ENCODE measurements at places on chromosomes 4 and X.

DNA sequence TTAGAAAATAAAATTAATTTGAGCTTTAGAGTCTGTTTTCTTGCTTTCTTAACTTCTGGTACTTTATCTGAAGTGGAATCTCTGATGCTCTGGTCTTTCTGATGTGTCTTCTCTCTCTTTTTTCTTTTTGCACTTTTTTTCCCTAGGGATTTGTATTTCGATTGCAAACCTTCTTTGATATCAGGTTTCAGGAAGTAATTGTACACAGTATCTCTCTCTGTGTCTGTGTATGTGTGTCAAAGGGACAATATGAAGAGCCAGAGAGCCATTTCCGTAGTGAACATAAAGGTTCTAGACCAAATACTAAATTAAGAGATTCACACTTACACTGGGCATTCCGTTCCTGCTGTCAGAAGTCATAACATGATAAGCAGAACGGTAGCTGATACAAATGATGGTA is 325.0 kb downstream of the PCDH7 start:
- DNase-seq = no peak

- no peak for DNase-seq
Observed at GRCh38 chr4:8747467-8748235, 124.0 kb downstream of the HMX1 start.

- DNase-seq = no peak
Observed at GRCh38 chr4:37584493-37585060, 101.6 kb downstream of the RELL1 start.

GRCh38 chr4:20982544-20982943 is 282.3 kb downstream of the PACRGL start:
- no peak for DNase-seq

- DNase-seq = no peak
Observed at GRCh38 chr4:163167333-163167626, 590 bp upstream of the NAF1 start.

- no peak for DNase-seq
Observed at GRCh38 chrX:14030174-14030530, 460 bp upstream of the GEMIN8 start.

DNA sequence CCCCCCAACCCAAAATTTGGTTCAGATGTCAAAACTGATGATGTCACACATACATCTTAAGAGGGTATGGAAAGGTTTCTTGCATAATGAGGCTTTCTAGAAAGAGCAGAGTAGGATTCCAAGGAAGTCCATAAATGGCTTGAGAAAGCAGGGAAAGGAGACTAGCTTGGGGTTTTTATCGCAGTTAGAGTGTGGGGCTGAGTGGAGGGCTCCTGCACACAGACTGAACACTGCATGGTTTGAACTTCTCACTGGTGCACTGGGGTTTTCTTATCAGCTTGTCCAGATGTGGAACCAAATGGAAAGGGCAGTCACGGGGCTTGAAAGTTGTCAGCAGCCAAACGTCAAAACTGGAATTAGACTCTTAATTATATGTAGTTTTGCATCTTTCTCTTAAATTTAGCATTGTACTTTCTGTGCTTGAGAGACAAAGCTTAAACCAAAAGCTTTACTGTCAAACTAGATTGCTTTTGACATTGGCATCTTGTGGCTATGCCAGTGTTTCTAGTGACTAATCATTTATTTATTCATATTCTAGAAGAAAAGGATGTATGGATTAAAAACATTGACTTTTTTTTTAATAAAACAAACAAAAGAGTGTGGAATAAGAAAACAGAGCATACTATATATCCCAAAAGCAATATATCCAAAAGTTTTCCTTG is 78.3 kb upstream of the STIM2 start:
- no peak for DNase-seq

DNA sequence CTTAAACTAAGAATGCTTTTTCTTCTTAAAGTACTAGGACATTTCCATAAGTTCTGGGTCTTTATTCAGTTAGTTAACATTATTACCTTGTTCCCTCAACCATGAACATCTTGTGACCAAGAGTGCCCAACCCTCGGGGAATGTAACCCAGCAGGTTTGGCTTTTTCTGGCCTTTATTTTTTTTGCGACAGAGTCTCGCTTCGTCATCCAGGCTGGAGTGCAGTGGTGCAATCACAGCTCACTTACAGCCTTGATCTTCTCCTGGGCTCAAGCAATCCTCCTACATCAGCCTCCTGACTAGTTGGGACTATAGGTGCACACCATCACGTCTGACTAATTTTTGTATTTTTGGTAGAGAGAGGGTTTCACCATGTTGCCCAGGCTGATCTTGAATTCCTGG is 65.1 kb downstream of the USP11 start:
- DNase-seq = no peak

DNA sequence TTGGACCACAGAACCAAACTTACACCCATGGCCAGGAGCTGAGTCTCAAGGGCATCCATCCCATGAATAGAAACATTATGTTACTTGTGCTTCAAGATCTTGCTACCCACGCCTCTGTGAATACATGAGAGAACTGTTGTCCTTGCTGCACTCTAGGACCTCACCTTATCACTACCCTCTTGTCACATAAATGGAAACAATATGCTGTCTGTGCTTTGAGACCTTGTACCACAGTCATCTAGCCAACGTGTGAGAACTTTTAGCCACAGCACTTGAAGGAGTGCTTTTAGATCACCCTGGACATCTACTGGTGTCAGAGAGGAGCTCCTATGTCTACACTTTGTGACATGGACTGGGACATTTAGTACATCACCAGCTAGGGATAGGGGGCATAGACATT is 30.7 kb upstream of the HUWE1 start:
- no peak for DNase-seq

DNA sequence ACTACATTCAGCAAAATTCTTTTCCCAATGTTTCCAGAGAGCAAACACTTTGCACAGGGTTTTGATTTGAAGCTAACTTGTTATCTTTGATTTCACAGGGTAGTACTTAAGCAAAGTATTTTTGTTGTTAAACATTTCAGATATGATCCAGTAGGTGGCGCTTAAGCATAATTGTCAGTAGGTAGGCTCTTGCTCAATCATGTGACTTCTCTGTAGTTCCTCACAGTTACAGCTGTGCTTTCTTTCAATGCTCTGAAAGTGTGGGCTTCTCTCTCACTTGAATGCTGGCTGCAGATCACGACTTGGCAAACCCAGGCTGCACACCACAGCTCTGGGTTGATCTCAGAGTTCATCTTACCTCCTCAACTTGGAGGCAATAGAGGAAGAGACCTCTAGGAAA is 1016.5 kb downstream of the SH3BGRL start:
- DNase-seq = no peak

GRCh38 chr4:104404361-104404760 is 90.3 kb downstream of the CXXC4 start:
- no peak for DNase-seq

- DNase-seq = no peak
Observed at GRCh38 chrX:140933016-140933415, 69.4 kb upstream of the SPANXB1 start.

Data from effector memory CD8-positive, alpha-beta T cell (primary cell).